ENCODE measurements at places on chromosomes 16 and 17. TPM values are rescaled to one million over a fixed set of nuclear protein-coding genes. Genes with fewer than 3 reads are reported as not detected.

The TGFB1I1 gene
- total RNA-seq = 12.5 TPM

DNA sequence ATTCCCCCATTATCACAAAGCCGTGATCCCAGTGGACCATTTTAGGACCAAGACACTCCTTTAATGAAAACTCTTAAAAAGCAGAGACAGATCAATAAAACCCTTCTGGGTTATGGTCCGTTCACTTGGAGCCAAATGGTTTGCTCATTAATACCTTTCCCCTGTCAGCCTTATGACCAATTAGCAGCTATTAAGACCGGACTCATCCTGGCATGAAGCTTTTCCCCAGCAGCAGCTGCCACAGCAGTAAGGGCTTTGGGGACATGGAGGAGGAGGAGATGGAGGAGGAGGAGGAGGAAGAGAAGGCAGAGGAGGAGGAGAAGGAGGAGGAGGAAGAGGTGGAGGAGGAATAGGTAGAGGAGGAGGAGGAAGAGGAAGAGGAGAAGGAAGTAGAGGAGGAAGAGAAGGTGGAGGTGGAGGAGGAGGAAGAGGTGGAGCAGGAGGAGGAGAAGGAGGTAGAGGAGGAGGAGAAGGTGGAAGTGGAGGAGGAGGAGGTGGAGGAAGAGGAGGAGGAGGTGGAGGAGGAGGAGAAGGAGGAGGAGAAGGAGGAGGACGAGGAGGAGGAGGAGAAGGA lies 50.1 kb upstream of the IRX3 start:
- no peak for DNase-seq

The BHLHA9 gene
- not detected for total RNA-seq

DNA sequence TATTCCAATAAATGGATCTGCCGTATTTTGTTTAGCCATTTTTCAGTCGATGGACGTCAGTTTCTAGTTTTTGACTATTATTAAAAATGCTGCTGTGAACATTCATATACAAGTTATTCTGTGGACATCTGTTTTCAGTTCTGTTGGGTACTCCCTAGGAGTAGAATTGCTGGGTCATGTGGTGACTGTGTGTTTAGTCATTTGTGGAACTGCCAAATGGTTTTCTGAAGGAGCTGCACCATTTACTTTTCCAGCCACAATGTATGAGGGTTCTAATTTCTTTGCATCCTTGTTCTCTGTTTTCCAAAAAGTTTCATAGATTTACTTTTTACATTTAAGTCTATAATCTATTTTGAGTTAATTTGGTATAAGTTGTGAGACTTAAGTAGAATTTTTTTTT lies 29.5 kb downstream of the CYLD start:
- peak; percentile 43 for DNase-seq

GRCh38 chr16:73101568-73101967 lies 53.6 kb upstream of the ZFHX3 start:
- no peak for DNase-seq

- no peak for DNase-seq
Observed at GRCh38 chr16:67841198-67841815, 813 bp upstream of the THAP11 start.

The TMC8 gene
- total RNA-seq = 4.6 TPM

The EVI2A gene
- total RNA-seq = 0.92 TPM

The FBXW10 gene
- 0.15 TPM for total RNA-seq

- no peak for DNase-seq
Observed at GRCh38 chr16:67801883-67802282, 4.5 kb downstream of the RANBP10 start.

GRCh38 chr16:88967830-88968588 lies 9.0 kb downstream of the CBFA2T3 start:
- DNase-seq = no peak

GRCh38 chr16:20411055-20411454 lies 1.7 kb downstream of the ACSM5 start:
- DNase-seq = no peak

The FAM20A gene
- total RNA-seq = 0.17 TPM

DNA sequence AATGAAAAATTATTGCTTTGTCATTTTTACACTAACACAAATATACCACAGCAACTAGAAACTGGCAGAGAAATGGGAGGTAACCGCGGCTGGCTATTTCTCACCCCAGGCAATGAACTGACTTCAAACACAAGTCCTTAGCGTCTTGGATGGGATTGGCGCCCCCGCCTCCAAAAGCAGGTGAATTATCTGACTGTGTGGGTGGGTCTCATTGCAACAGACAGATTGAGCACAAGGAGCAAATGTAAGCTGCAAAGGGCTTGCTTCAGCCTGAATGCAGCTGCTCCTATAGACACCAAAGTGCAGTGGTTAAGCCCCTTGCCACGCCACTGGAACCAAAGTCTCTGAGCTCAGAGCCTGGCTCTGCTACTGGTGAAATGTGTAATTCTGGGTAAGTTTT lies 225.0 kb downstream of the XYLT1 start:
- DNase-seq = no peak

DNA sequence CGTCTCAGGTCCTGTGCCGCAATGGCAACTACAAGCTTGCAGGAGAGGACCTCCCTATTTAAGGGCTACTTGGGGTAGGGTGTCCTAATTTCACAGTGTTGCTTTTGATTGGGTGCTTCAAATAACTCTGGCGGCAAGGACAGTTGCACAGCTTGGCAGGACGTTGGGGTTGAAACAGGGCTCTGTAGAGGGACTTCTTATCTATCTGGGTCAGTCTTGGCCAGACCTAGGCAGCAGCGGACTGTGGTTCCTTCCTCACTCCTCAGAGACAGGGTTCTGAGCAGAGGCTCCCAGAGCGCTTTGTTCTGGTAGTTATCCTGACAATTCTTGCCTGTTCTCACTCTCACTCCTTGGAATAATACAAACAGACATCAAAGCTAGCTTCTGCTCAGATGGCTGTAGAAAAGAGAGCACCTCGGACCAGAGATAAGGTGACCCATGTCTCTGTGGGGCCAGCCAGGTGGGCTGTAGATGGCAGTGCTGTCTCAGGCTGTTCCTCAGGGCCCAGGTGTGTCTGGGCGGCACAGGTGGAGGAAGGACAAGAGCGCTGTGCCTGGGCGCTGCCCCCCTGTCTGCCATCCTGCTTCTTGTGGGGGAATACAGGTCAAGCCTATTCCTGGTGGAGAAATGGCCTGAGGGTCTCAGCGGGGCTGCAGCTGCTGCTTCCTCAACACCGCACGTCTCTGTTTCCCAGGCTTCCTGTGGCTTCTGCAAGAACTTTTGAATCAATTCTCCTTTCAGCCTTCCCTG lies 61.0 kb downstream of the PLD6 start:
- no peak for DNase-seq

- DNase-seq = no peak
Observed at GRCh38 chr16:27324851-27325301, 11.1 kb downstream of the IL4R start.

The XAF1 gene
- total RNA-seq = not detected

DNA sequence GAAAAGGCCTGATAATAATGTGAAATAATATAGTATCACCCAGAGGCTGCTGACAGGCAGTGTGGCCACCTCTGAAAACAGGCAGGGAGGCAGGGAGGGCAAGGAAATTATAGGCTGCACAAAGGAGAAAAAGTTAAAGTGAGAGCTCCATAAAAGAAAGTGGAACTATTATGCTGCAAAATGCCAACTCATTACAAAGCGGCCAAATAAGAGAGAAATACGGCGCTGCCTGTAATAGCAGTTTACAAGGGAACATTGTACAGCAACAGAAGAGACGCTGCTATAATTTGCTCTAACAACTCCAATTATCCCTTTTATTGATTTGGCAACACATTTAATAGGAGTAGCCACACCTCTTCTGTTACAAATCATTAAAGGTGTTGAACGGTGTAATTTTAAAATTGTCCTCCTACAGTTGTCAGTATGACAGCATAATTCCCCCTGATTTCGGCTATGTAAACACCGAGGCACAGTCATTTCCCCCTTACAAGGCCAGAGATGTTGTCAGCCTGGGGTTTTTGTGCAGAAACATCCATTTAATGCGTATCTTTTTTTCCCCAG lies 120.3 kb downstream of the MRM1 start:
- no peak for DNase-seq

The HCRT gene
- total RNA-seq = not detected

The KRT31 gene
- total RNA-seq = not detected

- DNase-seq = peak; percentile 67
Observed at GRCh38 chr16:75188832-75189477, 18.0 kb downstream of the CTRB2 start.

The RECQL5 gene
- total RNA-seq = 54.2 TPM

DNA sequence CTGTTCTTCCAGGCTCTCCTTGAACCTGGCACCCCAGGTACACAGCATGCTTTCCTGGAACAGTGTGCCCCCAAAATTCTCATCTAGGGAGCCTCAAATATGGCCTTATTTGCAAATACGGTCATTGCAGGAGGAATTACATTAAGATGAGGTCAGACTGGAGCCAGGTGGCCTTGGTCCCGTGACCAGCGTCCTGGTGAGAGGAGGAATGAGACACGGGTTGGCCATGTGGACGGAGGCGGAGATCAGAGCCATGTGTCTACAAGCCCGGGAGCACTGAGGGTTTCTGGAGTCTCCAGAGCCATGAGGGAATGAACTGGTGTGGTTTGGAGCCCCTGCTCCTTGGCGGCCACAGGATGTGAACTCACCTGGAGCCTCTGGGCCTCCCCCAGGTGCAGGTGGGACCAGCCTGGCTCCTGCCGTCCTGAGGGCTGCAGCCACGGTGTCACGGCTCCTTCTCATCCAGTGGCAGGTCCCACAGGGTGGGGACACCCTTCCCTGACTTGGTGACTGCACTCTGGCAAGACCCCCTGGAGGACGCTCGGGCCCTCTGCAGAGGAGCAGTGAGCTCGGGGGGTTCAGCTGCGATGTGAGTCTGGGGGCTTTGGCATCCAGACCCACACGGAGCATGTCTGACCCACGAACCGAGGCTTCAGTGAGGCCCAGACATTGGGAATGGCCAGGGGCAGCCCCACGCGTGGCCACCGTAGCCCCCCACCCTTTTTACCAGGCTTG lies 21.8 kb upstream of the GNG13 start:
- DNase-seq = no peak

The PDIA2 gene
- not detected for total RNA-seq

GRCh38 chr17:74274709-74275340 lies 791 bp downstream of the DNAI2 start:
- DNase-seq = no peak
